ENCODE measurements at places on chromosomes 3 and 15.
A peak's percentile ranks its signal among the peaks of the same experiment; 100 is the strongest.

- DNase-seq, result no peak
These were observed 775 bp downstream of the C3orf33 start for GRCh38 chr3:155805204-155805801.

GRCh38 chr3:148816427-148816826 is 11.2 kb upstream of the CPB1 start:
- no peak for DNase-seq

DNA sequence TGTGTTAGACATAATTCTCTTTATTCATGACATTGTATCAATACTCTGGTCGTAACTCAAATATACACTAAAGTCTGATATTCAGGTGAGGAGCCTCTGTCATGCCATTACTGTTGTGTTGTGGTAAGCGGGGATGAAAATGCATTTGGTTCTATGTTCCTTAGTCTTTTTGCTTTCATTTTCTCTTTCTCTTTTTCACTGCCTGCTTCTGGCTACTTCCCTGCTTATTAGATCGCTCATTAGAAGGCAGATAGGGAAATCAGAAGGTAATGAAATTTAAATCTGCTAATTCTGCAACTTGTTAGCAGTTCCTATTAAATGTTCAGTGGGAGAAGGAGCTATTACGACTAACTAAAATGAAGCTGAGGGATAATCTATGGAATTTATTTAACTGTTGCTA is 345.0 kb downstream of the GRM7 start:
- peak; percentile 15 for DNase-seq

DNA sequence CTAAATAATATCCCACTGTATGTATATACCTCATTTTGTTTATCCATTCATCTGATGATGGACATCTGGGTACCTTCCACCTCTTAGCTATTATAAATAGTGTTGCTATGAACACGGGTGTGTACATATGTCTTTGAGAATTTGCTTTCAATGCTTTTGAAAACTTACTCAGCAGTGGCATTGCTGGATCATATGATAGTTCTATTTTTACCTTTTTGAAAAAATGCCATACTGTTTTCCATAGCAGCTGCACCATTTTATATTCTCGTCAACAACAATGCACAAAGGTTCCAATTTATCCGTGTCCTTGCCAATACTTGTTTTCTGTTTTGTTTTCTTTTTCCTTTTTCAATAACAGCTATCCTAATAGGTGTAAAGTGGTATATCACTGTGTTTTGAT is 77.1 kb downstream of the PEAK1 start:
- no peak for DNase-seq

GRCh38 chr3:191257286-191257685 is 58.2 kb downstream of the OSTN start:
- DNase-seq, result no peak
